T-helper 1 cell (primary cell): ENCODE measurements at places on chromosomes 4 and X.

GRCh38 chrX:20015945-20016615, 25.2 kb upstream of the BCLAF3 start:
- DNase-seq: no peak

DNA sequence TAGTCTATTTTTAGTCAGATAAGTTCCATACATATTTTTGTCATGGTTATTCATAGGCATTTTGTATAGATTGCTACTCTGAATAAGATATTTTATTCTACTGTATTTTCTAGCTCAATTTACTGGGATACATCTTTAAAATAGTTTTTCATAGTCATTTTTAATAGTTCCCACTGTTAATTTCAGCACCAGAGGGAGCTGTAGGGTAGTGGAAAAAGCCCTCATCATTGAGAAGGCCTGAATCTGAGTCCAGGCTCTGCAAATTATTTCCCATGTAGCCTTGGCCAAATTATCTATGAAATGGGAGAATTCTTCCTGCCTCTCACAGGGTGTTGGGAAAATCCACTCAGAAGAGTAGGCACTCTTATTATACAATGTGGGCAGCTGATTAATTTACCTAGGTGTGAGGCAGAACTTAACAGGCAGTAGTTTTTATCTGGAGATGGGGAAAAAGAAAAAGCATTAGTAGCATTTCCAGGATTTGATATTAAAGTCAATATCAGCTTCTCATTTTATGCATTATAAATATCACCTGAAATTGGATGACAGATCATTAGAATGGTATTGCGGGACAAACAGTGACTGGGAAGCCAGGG, 102.9 kb upstream of the PAQR3 start:
- no peak for DNase-seq

- no peak for DNase-seq
Measured at GRCh38 chr4:6839579-6839978, 57.1 kb downstream of the KIAA0232 start.

GRCh38 chrX:130893356-130894085, 9.5 kb downstream of the ENOX2 start:
- DNase-seq: no peak

DNA sequence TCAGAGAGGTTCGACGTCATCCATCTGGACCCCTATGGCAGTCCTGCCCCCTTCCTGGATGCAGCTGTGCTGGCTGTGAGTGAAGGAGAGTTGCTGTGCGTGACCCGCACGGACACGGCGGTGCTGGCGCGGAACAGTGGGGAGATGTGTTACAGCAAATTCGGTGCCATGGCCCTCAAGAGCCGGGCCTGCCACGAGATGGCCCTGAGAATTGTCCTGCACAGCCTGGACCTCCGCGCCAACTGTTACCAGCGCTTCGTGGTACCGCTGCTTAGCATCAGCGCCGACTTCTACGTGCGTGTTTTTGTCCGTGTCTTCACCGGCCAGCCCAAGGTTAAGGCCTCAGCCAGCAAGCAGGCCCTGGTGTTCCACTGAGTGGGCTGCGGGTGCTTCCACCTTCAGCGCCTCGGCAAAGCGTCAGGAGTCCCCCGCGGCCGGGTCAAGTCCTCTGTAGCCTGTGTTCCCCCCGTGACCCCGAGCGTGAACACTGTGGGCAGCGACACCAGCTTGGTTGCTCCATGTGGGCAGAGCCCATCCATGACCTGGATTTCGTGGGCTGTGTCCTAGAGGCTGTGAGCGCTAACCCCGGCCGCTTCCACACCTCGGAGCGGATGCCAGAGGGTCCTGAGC, 186.7 kb upstream of the SLITRK2 start:
- DNase-seq: no peak

DNA sequence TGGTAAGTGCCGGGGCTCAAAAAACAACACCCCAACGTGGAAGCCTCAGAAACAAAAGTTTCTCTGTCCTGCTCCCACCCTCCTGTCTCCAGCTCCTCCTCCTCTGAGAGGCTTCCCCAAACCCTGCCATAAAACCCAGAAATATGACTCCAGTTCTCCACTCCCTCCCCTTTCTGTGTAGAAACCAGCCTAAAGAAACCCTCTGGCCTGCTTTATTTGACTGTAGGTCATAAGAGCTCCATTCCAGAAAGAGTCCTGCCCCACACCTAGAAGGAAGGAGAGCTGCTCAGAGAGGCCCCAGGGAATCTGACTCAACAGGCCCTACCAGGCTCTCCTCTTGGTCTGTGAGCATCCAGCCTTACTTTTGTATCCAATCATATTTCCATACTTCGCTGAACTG, 872 bp upstream of the S100P start:
- no peak for DNase-seq

- no peak for DNase-seq
Measured at GRCh38 chrX:108734426-108734825, 1.9 kb downstream of the IRS4 start.

GRCh38 chrX:107146670-107147069, 28.0 kb upstream of the RBM41 start:
- no peak for DNase-seq

- no peak for DNase-seq
Measured at GRCh38 chrX:78199851-78200250, 60.4 kb upstream of the TAF9B start.

DNA sequence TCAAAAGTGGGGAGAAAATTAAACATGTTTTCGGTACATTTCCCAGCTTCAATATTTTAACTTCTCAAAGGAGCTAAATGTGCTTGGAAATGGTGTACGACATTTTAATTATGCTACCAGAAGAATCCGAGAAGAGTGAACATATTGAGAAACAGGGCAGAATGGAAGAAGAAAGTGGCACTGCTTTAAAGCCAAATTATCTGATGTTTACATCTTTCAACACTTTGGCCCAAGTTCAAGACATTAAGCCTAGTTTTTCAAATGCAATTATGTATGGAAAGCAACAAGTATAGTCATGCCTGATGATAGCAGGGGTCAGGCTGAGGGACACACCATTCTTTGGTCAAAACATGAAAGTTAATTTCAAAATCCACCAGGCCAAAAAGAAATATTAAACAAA, 577.9 kb upstream of the ZFP42 start:
- no peak for DNase-seq

- peak; percentile 29 for DNase-seq
Measured at GRCh38 chrX:123833387-123833786, 26.5 kb upstream of the XIAP start.

- DNase-seq: no peak
Measured at GRCh38 chr4:81601358-81601694, 129.6 kb upstream of the RASGEF1B start.

DNA sequence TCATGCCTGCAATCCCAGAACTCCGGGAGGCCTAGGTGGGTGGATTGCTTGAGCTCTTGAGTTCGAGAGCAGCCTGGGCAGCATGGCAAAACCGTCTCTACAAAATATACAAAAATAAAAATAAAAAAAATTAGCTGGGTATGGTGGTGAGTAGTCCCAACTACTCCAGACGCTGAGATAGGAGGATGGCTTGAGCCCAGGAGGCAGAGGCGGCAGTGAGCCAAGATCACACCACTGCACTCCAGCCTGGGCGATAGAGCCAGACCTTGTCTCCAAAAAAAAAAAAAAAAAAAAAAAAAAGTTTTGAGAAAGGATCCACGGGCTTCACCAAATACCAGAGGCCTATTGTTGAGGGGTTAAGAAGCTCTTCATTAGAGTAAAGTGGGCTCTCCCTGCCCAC, 8.0 kb downstream of the SUPT20HL2 start:
- no peak for DNase-seq

- no peak for DNase-seq
Measured at GRCh38 chrX:20711366-20711765, 444.7 kb upstream of the RPS6KA3 start.

DNA sequence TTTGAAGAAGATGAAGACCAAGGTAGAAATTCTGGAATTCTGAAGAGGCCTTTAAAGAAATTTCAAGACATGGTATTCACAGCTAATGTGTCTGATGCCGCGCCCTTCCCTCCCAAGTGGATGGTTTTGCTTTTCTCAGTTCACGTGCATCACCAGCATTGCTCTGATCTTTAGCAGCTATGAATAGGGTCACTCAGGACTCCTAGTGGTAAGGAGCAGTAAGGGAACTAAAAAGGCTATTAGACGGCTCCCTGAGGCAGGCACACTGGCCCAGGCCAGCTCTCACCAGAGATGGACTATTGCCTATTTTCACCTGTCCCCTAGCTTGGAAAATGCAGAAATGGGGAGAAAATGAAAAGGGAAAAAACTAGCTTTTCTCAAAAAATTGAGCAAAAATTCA, 447.5 kb upstream of the RASGEF1B start:
- no peak for DNase-seq

DNA sequence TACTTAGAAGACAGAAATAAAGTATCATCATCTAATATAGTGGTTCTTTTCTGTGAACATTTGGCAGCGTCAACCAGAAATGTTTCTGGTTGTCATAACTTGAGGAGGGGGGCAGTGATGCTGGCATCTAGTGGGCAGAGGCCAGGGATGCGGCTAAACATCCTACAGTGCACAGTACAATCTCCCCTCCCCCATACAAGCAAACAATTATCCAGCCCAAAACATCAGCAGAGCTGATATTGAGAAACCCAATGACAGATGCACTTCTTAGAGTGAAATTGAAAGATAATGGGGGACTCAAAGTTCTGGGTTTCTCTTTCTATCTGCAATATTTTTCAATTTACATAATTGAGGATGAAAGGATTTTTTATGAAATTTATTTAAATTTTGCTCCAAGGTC, 1.9 kb upstream of the EIF1AX start:
- DNase-seq: no peak

- no peak for DNase-seq
Measured at GRCh38 chrX:15751155-15751819, 13.2 kb downstream of the CA5B start.

GRCh38 chr4:142095886-142096605, 459.7 kb downstream of the IL15 start:
- DNase-seq: no peak

DNA sequence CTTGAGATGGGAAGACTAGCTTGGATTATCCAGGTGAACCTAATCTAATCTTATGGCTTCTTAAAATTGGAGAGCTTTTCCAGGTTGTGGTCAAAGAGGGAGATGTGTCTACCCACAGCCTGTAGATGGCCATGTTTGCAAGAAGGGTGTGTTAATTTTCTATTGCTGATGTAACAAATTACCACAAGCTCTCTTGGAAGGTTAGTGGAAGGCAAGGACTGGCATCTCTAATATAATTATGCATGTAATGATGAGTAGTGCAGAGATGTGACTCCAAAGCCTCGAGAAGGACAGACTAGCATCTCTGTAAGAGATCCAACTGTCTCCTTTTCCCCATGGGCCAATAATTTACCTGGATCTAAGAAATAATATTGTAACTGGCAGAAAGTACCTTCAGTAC, 3.2 kb upstream of the ADH1B start:
- no peak for DNase-seq

DNA sequence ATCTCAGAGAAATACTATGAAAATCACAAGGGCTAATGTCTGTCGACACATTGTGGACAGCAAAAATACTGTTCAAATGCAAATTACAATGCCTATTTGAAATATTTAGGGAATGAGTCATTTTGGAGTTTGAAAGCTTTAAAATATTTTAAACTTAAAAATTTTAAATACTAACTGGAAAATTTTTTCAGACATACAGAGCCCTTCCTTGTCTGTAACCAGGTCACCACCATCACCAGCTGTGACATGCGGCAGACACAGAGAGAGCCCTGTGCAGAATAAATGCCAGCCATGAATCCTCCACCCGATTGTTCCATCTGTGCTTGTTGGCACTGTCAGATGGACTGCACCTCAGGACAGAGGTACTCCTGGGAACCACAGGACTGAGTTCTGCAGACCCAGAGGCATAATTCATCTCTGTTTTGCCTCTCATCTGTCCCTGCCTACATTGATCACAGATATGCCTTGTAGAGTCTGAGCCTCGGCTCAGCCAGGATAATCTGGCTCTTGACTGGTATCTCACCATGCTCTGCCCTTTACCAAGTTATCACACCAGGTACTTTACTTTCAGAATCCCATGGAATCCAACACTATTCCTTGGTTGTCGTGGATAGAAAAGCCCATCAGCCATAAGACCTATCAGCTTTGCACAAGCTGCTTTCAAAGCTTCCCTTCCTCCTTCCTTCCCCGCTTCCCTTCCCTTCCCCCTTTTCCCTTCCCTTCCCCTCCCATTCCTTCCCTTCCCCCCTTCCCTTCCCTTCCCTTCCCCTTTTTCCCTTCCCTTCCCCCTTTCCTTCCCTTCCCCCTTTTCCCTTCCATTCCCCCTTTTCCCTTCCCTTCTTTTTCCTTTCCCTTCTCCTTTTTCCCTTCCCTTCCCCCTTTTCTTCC, 67.2 kb downstream of the TBC1D9 start:
- no peak for DNase-seq

GRCh38 chr4:160038615-160039014, 935.7 kb downstream of the RAPGEF2 start:
- DNase-seq: no peak

DNA sequence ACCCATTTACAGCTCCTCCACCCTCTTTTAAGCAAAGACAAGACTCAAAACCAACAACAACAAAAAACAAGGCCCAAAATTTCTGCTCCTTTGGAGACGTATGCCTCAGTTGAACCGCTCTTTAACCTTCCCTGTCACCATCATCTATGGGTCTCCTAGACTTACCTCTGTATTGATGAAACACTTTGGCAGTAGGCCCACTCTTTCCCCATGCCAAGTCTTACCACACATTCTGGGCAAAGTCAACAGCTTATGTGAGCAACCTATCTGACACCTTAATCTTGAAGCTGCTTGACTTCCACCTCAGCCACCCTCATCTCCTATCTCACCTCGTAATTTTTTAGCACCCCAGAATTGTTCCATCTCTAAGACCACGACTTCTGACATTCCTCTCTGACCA, 99.7 kb upstream of the CXorf66 start:
- DNase-seq: no peak

- DNase-seq: no peak
Measured at GRCh38 chr4:43763029-43763610, 685.5 kb downstream of the KCTD8 start.

- DNase-seq: no peak
Measured at GRCh38 chr4:3777669-3778068, 11.5 kb downstream of the ADRA2C start.

GRCh38 chrX:21730026-21730425, 27.9 kb downstream of the SMPX start:
- no peak for DNase-seq

DNA sequence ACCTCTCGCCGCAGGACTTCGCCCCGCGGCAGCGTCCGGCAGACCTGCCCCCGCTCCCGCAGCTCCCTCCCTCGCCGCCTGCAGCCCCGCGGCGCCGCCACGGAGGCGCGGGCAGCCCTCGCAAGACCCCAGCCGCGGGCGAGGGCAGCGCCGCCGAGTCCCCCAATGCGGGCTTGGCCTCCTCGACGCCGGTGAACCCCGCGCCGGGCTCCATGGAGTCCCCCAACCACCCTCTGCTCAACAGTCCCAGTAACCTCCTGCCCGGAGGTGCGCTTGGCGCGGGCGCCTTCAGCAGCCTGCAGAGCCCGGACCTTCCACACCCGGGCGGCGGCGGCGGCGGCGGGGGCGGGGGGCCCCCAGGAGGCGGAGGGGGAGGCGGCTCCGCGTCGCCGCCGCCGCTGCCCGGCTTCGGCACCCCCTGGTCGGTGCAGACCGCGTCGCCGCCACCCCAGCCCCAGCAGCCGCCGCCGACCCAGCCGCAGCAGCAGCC, 1.2 kb downstream of the CPEB2 start:
- DNase-seq: peak; percentile 55

DNA sequence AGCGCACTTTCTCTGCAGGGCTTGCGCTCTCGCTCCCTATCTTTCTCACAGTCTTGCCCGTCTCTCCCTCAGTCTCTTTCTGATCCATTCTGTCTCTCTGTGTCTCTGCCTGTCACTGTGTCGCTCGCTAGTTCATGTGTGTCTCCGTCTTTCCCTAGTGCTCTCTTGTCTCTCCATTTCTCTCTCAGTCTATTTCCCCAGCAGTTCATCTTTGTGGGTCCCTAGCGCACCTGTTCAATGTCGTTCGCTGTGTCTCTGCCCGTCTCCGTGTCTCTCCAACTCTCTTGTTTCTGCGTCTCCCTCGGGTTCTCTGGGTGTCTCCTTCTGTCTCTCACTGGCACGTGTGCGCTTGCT, 1.5 kb downstream of the GPR101 start:
- DNase-seq: no peak
